ENCODE measurements at places on chromosomes 5 and 9. TPM values are rescaled to one million over a fixed set of nuclear protein-coding genes. Genes with fewer than 3 reads are reported as not detected.

GRCh38 chr5:172443441-172444109 lies 10.8 kb downstream of the SH3PXD2B start:
- DNase-seq: no peak

DNA sequence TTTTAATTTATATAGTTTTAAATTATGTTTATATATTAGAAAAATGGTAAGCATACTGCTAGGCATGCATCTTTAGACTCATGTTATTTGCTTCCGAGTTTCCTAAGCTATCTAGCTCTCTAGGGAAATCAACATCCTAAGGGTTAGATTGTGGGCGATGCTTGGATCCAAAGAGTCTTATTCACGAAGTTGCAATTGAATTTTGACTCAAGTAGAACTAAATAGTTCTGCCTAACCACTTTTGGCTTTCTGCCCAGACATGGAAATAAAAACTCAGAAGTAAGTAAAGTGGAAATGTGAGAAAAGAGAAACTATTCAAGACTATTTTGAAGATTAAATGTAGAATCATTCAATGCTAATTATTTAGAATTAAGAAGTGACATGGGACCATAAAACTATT lies 440.4 kb downstream of the CDH18 start:
- no peak for DNase-seq

DNA sequence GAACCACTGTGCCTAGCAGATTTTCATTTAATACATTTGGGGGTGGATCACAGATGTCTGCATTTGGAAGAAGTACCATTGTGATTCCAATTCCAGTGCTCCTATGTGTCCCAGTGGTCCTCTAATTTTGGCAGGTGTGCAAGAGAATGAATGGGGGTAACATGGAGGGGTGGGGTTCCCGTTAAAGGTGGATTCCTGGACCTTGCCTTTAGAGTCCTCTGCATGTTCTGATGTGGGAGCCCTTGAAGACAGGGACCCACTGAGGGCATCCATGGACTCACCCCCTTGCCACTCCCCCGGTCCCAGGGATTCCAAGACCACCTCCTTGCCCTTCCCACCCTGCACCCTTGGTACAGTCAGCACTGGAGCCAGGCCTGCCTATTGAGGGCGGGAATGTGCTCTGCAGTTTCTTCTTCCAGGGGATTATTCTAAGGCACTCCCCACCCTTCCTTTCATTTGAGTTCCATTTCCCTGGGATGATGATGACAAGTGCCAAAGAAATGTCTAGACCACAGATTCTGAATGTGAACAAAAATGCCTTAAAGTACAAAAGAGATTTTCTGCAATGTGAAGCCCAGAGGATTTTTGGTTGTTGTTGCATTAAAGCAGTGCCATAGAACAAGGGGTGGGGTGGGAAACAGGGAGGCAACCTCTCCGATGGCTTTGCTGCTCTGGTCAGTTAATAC lies 119.4 kb upstream of the PTCH1 start:
- no peak for DNase-seq

Gene MAML1
- 30.4 TPM for total RNA-seq

Gene IDNK
- total RNA-seq: 6.3 TPM

DNA sequence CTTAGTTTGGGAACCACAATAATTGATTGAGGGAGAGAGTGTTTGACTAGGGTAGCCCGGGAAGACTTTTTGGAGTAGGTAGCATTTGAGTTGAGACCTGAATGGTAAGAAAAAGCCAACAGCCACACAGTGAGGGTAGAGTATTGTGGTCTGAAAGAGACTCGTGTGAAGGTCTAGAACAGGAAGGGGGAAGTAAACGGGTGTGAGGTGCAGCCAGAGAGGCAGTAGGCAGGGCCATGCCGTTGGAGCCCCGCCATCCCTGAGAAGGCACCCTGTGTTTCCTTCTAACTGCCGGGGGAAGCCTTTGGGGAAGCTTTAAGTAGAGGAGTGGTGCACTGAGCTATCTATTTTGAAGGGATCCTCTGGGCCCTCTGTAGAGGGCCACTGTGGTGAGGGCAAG lies 3.5 kb upstream of the F2RL2 start:
- peak; percentile 2 for DNase-seq

DNA sequence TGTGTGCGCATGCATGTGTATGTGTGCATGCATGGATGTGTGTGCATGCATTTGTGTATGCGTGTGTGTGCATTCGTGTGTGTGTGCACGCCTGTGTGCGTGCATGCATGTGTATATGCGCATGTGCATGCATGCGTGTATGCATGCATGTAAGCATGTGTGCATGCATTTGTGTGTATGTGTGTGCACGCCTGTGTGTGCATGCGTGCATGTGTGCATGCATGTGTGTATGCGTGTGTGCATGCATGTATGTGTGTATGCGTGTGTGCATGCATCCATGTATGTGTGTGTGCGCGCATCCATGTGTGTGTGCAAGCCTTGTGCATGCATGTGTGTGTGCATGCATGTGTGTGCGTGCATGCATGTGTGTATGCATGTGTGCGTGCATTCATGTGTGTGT lies 276.8 kb downstream of the PBX3 start:
- no peak for DNase-seq
